ENCODE measurements at places on chromosomes 11 and 22.

DNA sequence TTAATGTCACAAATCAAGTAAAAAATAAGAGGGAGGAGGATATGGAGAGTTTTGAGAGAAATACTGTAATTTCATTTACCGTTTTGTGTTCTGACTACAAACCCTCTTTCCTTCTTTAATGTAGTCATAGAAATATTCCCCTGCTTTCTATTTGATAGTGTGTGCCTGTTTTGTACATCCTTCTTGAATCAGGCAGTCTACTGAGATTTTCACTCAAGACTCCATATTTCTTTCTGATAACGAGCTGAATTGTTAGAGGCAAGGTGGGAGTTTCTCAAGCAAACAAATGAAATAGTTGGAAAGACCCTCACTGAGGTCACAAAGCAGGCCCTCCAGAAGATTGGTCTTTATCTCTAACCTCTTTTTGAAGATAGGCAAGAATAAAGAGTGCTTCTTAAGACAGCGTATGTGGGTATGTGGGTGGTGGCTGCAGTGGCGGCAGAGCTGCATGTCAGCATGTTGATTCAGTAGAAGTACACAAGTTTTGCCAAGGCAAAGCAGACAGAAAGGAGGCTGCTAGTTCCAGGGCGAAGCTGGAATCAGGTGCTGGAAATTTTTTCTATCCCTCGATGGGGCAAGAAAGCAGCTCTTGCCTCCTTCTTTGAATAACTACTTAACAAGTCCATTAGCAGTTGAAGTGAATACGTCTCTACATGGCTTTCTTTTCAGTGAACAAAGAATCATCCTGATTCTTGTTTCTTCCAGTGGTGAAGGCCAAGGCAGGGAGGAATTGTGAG, 164.2 kb downstream of the FAM76B start:
- no peaks in the 10 kb centered on the region for H3K4me1 ChIP-seq
- H3K4me3 ChIP-seq, result no peak overlapping the region
- DNase-seq, result no peak
- no peaks in the 10 kb centered on the region for H3K36me3 ChIP-seq

- no peak overlapping the region for H3K27ac ChIP-seq
- DNase-seq, result no peak
- no peaks in the 10 kb centered on the region for H3K36me3 ChIP-seq
Measured at GRCh38 chr11:60570970-60571369, 55.8 kb downstream of the MS4A13 start.

- H3K27me3 ChIP-seq, result no peaks in the 10 kb centered on the region
- no peak for DNase-seq
- H3K4me1 ChIP-seq, result peaks cover 8% of the 10 kb centered on the region
- no peaks in the 10 kb centered on the region for H3K36me3 ChIP-seq
- no peak overlapping the region for H3K4me3 ChIP-seq
Measured at GRCh38 chr22:32916025-32916424, 114.5 kb downstream of the TIMP3 start.

- H3K27me3 ChIP-seq, result no peaks in the 10 kb centered on the region
- no peak overlapping the region for H3K4me3 ChIP-seq
- H3K36me3 ChIP-seq, result no peaks in the 10 kb centered on the region
- H3K27ac ChIP-seq, result peak overlapping the region; percentile 39
Measured at GRCh38 chr11:10925149-10925926, 67.5 kb upstream of the ZBED5 start.

GRCh38 chr11:86386746-86387145, 12.1 kb downstream of the CCDC81 start:
- no peak for DNase-seq
- no peak overlapping the region for H3K4me3 ChIP-seq
- H3K27ac ChIP-seq, result no peak overlapping the region
- H3K27me3 ChIP-seq, result no peaks in the 10 kb centered on the region

DNA sequence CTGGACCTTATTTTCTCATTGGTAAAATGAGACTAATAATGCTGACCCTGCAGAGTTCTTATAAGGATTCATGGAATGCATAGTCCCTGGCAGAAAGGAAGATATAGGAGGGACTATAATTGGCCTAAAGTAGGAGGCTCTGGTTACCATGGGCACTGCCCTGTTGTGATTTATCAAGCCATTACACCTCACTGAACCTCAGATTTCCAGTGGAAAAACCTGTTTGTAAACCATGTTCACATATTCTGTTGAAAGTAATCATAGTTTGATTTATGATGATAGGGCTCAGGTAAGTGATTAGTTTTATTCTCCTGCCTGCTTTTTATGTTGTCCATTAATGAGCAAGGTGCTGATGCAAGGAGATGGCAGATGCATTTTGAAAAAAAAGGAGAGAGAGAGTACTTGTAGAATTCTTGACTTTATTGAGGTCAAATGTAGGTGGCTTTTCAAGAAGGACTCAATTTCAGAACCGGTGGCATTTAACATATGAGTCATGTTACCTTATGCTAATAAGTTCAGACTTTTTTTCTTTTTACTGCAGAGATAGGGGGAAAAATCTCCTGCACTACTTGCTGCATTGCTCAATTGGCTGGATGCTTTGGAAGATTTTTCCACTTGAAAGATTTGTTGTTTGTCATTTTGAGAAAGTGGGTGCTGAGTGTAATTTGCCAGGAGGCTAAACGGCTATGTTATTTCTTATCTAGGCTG, 14.6 kb downstream of the NF2 start:
- H3K4me3 ChIP-seq, result no peak overlapping the region
- peak overlapping the region; percentile 2 for H3K27ac ChIP-seq
- no peak for DNase-seq
- H3K27me3 ChIP-seq, result no peaks in the 10 kb centered on the region
- peaks cover 38% of the 10 kb centered on the region for H3K4me1 ChIP-seq
- H3K36me3 ChIP-seq, result no peaks in the 10 kb centered on the region

DNA sequence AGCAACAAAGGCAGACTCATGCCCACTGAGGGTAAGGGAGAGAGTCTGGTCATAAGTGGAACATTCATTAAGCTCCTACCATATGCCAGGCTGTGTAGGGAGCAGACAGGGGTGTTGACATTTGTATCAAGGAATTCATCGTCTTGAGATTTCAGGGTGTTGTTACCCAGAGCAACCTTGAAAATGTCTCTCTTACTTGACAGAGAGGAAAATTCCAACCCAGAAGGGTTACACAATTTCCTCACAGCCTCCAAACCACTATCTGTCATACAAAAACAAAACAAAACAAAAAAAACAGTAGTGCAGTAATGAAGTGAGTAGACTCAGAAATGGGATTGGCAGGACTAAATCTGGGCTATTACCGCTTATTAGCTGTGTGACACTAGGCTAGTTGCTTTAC, 113.2 kb downstream of the MIAT start:
- H3K4me1 ChIP-seq, result no peaks in the 10 kb centered on the region
- no peak for DNase-seq
- H3K36me3 ChIP-seq, result no peaks in the 10 kb centered on the region
- no peak overlapping the region for H3K27ac ChIP-seq
- H3K4me3 ChIP-seq, result no peak overlapping the region

GRCh38 chr11:120657306-120658070, 145.9 kb downstream of the GRIK4 start:
- no peaks in the 10 kb centered on the region for H3K4me1 ChIP-seq
- DNase-seq, result no peak
- H3K36me3 ChIP-seq, result no peaks in the 10 kb centered on the region
- no peak overlapping the region for H3K4me3 ChIP-seq

GRCh38 chr11:103970701-103971249, 65.7 kb upstream of the DDI1 start:
- DNase-seq, result no peak
- no peaks in the 10 kb centered on the region for H3K4me1 ChIP-seq
- no peaks in the 10 kb centered on the region for H3K36me3 ChIP-seq
- H3K27ac ChIP-seq, result no peak overlapping the region

- H3K4me3 ChIP-seq, result peak overlapping the region; percentile 10
- DNase-seq, result no peak
- H3K4me1 ChIP-seq, result peaks cover 29% of the 10 kb centered on the region
Measured at GRCh38 chr22:42439821-42440674, 7.8 kb upstream of the NFAM1 start.

DNA sequence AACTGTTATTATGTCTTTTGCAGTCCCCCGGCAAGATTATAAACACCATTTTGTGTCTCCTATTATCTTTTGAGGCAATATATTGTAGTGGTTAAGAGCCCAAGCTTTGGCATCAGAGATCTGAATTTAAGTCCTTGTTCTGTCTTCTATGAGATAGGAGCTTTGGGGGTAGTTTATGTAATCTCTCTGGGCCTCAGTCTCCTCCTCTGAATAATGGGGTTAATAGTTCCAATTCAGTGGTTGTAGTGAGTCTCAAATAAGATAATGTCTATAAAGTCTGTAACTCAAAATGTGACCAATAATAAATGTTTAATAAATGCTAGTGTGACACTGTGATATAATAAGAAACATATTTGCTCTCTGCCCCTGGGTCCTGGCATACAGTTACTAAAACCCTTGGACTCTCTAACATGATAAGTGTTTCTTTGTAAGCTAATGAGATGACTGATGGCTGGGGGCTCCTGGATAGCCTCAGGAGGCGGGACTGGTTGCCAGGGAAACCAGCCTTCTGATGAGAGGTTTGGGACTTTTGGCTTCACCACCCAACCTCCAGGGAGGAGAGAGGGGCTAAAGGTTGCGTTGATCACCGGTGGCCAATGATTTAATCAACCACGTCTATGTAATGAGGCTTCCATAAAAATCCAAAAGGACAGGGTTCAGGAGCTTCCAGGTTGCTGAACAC, 183.4 kb upstream of the MTMR2 start:
- H3K4me1 ChIP-seq, result no peaks in the 10 kb centered on the region
- no peaks in the 10 kb centered on the region for H3K27me3 ChIP-seq
- H3K27ac ChIP-seq, result no peak overlapping the region
- H3K36me3 ChIP-seq, result no peaks in the 10 kb centered on the region
- H3K4me3 ChIP-seq, result no peak overlapping the region

DNA sequence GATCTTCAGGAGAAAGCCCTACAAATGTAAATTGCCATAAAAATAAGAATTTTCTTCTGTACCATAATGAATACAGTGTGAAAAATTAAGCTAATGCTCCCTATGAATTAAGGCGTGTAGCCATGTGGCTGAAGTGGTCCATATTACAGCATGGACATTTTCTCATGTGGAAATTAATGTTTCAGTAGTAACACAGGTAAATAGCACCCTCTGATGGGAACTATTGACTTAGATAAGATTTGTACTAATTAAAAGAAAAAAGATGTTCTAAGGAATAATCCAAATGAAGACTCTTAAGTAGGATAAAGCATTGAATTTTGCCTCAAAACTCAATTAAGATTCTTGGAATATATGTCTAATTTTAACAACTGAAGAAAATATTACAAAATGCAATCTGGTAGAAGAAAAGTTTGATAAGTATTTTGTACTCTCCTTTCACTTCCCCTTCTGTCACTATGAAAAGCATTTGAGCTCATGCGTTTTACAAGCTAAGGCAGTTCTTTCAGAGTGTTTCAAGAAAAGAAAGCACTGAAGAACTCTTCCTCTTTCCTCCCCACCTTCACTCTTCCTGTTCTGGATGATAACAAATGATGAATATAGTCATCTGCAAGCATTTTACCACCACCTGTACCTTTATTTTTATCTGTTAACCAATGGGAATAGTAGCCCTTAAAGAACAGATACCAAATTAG, 9.9 kb upstream of the OR8D2 start:
- DNase-seq, result no peak
- H3K27ac ChIP-seq, result no peak overlapping the region
- H3K4me1 ChIP-seq, result no peaks in the 10 kb centered on the region

DNA sequence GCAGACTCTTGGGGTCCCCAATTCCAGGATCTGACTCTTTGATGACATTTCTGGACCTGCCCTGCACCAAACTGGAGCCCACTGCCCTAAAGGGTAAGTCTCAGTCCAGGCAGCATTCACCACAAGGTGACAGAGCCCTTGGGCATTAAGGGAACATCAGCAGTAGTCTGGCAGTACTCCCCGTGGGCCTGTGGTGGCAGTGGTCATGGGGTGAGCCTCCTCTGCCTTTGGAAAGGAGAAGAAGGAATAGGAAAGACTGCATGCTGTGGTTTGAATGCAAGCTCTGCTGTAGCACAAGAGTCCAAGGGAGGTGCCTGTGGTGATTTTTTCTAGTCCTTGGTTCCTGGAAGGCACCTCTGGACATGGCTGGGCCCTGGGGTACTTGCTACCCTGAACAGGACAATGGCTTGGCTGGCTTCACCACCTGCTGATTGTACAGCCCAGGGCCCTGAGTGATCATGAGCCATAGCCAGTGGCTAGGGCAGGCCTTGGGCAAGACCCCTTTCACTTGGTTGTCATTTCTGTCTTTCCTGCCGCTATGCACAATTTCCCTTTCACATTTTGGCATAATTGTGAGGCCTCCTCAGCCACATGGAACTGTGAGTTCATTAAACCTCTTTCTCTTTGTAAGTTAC, 160.7 kb upstream of the GRIA4 start:
- H3K27ac ChIP-seq, result no peak overlapping the region
- H3K4me3 ChIP-seq, result no peak overlapping the region
- H3K27me3 ChIP-seq, result no peaks in the 10 kb centered on the region
- H3K36me3 ChIP-seq, result no peaks in the 10 kb centered on the region
